ENCODE measurements at places on chromosomes 1 and 21.

GRCh38 chr1:225319871-225320270 lies 108.0 kb downstream of the LBR start:
- no peak for DNase-seq

DNA sequence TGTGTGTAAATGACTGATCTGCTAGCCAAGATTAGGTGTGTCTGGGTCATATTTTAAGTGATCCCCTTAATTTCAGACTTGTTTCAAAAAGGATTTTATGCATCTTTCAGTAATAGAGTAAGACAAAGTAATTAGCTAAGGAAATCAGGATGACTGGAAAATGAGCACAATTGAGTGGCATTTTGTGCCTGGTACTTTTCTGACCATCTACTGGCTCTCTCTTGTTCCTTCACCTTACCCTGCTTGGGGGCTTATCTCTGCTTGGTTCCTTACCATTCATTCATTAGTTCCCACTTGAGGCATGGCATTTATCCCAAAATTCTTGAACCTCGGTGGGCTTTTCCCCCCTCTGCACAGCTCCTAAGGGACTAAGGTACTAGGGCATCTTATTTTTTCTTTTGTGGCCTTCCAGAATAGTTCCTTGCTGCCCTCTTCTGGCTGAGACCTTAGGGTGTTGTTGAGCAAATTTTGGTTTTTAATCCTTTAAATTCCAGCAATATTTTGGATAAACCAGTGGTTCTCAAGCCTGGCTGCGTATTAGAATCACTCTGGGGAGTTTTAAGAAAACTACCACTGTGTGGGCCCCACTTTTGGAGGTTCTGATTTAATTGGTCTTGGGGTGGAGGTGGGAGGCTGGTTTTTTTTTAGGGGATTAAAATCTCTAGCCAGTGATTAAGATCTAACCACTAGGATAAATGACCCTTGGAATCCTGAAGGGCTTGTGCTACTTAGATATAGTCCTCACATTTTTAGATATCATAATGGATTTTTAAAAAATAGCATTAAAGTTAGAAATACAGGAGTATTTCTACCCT lies 50.8 kb downstream of the HS2ST1 start:
- no peak for DNase-seq

DNA sequence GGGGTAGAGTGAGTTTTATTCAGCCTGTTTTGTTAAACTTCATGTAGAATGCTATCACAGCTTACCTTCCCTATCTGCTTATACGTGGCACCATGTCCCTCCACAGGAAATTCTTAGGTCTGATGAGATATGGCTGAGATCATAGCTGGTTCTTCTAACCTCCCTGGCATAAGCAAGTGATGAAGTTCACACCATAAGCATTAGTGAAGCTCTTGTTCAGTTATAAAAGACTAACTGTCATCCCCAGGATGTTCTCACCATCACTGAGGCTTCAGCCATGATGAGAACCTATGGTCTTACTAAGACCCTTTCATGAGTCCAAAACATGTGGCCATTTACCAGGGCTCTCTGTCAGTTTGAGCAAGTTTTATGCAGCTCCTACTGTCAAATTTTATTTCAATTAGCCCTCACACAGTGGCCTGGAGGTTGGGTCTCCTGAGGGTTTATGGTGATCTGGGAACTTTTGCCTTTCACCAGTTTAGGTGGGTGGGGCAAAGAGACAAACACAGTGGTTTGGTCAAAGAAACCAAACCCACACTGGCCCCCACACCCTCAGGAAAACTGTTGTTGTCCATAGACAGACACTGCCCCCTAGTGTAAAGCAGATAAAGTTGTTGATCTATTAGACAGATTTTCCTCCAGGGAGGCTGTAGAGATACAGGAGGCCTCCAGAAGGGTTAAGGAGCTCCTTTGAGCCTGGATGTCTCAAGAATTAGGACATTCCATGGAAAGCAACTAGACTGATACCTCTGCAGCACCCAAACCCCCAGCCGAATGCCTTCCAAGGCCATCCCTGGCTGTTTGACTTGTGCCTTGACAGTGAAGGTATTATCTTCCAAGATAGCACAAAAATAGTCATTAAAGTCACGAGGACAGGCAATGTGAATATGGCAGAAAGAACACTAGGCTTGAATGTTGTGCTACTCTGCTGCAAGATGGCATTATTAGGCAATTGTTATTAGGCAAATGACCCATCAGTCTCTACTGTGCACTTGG lies 5.0 kb downstream of the SLC22A15 start:
- DNase-seq, result no peak

DNA sequence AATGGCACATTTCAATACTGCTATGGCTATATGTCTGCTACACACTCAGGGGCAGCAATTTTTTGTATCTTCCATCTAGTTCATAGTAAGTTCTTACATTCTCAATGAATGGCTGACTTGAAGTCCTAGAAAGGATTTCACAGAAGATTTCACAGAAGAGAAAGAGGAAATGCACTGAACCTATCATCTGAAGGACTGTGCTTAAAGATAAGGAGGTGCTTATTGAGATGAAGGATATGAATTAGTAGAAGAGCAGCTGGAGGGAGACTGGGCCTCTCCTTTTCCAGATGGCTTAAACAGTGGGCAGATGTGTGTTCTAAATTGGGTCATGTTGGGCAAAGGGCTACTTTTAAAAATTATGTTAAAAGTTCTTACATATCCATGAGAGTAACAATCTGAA lies 14.6 kb downstream of the ADAR start:
- no peak for DNase-seq

GRCh38 chr1:97170300-97170699 lies 448.7 kb downstream of the PTBP2 start:
- DNase-seq, result no peak

DNA sequence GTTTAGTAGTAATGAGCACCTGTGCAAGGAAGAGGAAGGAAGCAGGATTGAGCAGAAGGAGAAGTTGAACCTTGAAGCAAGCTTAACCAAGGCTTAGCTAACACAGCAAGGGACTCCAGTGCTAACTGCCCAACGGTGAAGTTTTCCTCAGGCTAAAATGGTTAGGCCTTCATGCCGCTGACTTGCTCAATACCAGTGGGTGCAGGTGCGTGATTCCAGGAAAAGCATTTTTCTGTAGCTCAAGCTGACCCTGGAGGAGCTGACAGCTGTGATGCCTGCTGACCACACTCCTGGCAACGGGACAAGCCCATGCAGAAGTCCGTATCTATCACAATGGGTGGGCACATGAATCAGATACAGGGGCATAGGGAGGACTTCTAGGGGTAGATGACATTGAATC lies 76.5 kb upstream of the FGGY start:
- no peak for DNase-seq

- no peak for DNase-seq
Observed at GRCh38 chr1:12434686-12435085, 183.3 kb downstream of the DHRS3 start.

DNA sequence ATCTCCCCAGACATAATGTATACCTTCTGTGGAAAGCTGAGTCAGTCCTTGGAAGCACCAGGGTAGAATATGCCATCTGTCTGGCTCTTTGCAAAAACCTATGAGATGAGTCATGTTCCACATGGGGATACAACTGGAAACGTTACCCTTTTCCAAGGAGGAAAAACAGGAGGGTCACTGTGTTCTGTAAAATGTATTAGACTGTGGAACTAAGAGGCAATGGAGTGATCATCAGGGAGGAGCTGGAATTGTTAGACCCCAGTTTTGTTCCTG lies 16.1 kb upstream of the PSMD4 start:
- DNase-seq, result no peak

GRCh38 chr1:178533121-178533946 lies 20.4 kb downstream of the TEX35 start:
- no peak for DNase-seq

Measured in left renal cortex interstitium (tissue), 4 donors.